Left lung (tissue), 14 donors: ENCODE measurements at places on chromosomes 13 and 19. TPM values are rescaled to one million over a fixed set of nuclear protein-coding genes. Genes with fewer than 3 reads are reported as not detected.

The GMIP gene
- 10.0 TPM for polyA plus RNA-seq

The KPTN gene
- polyA plus RNA-seq = 14.5 TPM

DNA sequence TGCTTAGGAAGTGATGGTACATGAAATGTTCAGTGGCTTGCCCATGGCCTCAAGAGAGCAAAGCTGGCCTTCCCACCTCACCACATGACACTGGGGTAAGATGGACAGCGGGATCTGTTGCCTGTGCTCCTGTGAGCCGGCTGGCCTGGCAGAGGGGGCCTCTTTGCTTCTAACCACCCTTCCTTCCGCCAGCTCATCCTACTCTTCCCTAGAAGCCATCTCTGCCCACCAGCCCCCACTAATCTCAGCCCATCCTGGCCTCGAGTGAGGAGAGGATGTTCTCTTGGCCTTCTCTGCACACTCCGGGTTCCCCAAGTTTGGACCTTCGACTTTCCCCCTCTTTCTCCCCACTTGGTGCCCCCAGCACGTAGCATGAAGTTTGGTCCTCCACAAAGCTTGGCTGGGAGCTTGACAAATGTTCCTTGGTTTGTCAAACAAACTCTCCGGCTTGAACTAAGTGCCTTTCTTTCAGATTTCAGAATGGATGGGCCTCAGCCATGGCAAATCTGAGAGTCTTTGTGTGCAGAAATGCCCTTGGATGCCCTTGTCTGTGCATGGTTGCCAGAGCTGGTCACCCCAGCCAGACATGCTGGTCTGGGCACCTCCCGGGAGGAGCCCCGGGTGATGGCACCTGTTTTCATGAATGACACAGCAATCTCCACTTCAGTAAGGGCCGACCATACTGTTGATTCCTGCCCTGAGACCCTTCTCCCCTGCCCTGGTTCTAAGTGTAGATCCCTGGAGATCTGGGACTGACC lies 145.5 kb downstream of the URI1 start:
- DNase-seq = no peak

GRCh38 chr13:34435338-34435737 lies 506.7 kb upstream of the NBEA start:
- DNase-seq = no peak

DNA sequence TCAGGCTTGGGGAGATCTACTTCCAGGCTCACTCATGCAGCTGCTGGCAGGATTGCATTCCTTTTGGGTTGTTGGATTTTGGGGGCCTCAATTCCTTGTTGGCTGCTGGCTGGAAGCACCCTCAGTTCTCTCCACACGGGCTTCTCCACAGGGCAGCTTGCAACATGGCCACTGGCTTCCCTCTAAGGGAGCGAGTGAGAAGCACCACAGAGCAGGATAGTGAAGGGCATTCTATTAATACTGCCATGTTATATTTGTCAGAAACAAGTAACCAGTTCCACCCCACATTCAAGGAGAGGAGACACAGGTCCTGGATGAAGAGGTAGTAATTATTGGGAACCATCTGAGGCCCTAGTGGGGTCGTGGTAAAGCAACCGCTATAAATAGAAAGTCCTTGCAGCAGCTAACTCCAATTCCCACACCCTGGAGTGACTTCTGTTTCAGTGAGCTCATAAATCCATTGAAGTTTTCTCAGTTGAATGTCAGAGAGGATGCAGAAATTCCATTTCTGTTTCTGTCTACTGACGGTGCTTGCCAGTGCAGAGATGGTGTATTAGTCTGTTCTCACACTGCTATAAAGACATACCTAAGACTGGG lies 558.9 kb downstream of the IRS2 start:
- no peak for DNase-seq

DNA sequence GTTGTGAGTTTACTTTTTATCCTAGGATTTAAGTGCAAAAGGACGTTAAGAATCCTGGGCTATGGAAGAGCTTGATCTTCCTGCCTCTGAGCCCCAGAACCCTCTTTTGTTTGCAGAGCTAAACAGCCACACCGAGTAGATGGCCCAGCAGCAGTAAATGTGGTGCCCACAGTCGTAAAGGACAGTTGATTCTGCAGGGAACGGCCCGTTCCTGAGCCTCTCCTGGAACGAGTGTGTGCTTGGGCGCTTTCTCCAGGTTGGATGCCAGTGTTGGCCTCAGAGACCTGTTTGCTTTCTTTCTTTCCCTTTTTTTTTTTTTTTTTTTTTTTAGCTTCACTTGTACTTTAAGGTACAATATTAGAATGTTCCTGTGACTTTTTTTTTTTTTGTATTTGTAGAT lies 41.7 kb downstream of the SPATA13 start:
- DNase-seq = no peak
